BE2C (cell line): ENCODE measurements at places on chromosomes 5 and 9.
A peak's percentile ranks its signal among the peaks of the same experiment; 100 is the strongest.

- no peak for DNase-seq
Measured at GRCh38 chr5:9500193-9500592, 45.7 kb downstream of the SEMA5A start.

- DNase-seq, result no peak
Measured at GRCh38 chr5:167934551-167934971, 356.9 kb upstream of the WWC1 start.

DNA sequence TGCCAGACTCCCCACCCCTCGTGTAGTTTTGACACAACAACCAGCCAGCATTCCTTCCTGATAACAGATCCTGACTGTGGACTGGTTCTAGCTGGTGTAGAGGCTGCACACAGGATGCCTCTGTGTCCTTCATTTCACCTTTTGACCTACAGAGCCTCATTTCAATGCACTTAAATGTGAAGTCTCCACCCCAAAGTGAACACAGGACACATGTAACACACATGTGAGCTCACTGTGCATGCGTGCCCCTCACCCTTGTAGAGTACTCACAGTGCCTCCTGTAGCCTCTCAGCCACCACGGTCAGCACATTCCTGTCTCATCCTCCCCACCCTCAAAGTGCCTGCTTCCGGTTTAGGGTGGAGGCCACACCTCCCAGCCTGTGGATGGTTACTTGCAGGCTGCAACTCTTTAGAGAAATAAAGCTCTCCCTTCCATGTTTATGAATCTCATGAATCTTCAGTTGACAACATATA, 11.6 kb upstream of the NKD2 start:
- DNase-seq, result no peak

DNA sequence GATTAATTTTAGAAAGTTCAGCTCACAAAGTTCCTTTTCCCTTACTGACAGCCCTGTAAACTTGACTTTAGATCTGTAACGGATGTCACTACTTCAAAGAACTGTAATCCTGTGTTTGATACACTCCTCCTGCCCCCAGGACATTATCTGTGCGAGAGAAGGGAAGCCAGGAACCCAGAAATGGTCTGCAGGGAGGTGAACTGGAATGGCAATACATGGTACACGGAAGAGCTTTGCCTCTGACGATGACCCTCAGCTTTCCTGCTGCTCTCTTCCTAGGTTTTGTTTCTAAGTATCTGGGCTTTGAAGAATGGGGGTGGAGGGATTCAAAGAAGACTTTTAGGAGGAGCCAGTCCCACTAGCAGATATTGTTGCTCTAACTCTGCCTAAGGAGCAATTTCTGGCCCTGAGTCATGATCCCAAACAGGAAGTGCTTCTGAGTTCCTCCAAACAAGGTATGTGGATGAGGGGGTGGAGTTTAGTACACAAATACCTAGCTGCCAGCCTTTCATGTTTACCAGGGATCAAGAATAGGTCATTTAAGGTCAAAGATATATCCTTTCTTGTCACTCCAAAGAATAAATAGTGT, 43.4 kb upstream of the TMC1 start:
- no peak for DNase-seq

GRCh38 chr5:102531506-102531905, 32.7 kb upstream of the SLCO6A1 start:
- DNase-seq, result no peak

GRCh38 chr9:131799177-131799823, 59.4 kb upstream of the RAPGEF1 start:
- DNase-seq, result no peak

DNA sequence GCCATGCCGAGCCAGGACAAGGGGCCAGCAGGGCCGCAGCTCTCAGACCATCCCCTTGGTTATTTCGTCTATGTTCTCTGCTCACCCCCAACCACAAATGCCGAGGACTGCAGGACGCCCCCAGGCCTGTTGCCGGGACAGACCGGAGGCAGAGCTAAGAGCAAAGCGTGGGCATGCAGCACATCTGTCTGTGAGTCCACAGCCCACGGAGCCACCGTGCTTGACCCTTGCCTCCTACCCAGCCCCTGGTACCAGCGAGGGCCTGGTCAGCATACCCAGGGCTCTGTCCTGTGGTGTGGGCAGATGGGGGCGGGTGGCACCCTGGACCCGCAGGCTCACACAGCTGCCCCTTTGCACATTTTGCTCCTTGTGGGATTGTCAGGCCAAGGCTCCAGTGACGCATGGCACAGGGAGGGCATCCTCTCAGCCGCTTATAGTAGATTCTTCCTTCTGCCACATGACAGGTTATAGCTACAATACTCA, 4.7 kb downstream of the BRD3 start:
- DNase-seq, result peak; percentile 19

DNA sequence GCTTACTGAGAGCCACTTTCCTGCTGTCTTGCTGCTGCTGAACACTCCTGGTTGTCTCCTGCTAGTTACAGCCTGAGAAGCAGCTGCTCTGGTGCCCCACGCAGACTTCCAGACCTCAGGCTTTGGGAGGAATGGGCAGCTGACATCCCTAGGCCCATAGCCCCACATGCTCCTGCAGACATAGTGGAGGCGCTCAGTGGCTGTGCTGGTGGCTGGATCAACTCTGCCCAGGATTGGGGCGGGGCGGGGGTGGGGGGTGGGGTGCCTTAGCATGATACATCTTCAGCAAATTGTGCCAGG, 93.9 kb downstream of the DAB2IP start:
- no peak for DNase-seq

DNA sequence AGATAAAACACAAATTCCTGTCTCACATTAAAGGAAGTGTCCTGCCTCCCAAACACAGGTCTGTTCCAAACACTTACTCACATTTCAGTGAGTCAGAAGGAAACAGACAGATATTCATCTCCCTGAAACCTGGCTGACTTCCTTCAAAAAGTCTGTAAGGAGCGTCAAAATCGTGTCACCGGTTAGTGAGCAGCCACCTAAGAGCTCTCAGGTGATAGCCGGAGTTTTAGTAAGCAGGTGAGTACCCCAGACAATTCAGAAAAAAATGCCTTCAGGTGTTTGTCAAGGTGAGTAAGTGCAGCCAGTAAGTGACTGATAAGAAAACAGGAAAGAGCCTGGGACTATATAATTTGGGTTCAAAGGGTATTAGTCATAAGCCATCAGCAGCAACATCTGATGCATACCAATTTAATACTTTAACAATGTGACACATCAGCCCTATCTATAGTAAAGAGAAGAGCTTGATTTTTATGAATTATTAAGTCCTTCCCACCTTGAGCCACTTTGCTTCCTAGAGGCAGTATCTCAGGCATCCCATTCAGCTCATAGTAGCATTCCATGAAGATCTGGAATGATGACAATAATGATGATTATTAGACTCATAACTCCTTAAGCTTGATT, 1.3 kb upstream of the ITGA2 start:
- DNase-seq, result no peak
